Stimulated activated CD4-positive, alpha-beta T cell treated with anti-CD3 and anti-CD28 coated beads, Interleukin-1b, Interleukin-23, amount 100 ng/mL, for 24 hours (primary cell): ENCODE measurements at places on chromosomes 11 and 22.

- no peak for DNase-seq
Measured at GRCh38 chr11:61783717-61784505, 8.5 kb downstream of the TMEM258 start.

DNA sequence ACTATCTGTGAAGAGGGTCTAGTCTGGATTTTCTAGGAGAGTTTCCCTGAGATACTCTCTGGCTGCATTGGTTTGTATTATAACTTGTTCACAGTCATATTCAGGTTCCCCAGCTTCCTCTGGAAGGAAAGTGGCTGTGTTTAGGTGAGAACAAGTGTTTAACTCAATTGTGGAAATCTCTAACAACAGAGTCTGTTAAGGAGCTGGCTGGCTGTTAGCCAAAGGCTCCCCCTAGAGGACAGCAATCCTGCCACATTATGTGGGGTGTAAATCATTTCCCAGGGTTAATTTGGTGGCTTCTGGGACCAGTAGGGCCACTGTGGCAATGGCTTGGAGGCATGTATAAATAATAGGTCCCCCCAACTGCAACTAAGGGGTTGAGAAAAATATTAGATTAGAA lies 18.4 kb downstream of the MS4A6E start:
- DNase-seq: no peak

DNA sequence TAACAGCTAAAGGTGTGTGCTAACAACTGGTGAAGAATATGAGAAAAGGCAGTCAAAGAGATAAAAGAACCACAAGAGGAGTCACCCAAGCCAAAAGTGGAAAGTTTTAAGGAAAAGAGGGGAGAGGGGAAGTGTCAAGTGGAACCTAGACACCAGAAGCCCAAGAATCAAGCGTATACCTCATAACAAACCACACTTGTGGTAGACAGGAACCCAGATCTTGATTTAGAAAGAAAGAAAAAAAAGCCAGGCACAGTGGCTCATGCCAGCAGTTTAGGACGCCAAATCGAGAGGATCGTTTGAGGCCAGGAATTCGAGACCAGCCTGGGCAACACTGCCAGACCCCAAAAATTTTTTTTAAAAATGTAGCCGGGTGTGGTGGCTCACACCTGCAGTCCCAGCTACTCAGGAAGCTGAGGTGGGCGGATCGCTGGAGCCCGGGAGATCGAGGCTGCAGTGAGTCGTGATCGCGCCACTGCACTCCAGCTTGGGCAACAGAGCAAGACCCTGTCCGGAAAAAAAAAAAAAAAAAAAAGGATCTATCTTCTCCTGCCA lies 877 bp downstream of the SLC25A17 start:
- no peak for DNase-seq

DNA sequence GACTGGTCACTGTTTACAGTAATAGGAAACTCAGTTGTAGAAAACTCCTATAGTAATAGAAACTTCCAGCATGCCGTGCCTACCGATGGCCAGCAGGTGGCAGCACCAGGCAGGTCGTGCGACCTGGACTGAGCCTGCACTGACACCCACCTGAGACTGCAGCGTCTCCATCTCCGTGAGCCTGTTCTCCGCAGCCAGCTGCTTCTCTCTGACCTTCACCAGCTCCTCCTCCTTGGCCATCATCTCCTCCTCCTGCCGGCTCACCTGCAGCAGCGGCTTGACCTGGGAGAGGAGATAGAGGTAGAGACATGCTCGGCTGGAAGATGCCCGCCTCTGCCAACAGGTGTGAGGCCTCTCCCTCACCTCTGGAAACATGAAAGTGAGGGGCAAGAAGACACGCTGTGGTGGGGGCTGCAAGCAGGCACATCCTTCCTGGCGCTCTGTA lies 48.5 kb downstream of the APOL1 start:
- peak; percentile 68 for DNase-seq

DNA sequence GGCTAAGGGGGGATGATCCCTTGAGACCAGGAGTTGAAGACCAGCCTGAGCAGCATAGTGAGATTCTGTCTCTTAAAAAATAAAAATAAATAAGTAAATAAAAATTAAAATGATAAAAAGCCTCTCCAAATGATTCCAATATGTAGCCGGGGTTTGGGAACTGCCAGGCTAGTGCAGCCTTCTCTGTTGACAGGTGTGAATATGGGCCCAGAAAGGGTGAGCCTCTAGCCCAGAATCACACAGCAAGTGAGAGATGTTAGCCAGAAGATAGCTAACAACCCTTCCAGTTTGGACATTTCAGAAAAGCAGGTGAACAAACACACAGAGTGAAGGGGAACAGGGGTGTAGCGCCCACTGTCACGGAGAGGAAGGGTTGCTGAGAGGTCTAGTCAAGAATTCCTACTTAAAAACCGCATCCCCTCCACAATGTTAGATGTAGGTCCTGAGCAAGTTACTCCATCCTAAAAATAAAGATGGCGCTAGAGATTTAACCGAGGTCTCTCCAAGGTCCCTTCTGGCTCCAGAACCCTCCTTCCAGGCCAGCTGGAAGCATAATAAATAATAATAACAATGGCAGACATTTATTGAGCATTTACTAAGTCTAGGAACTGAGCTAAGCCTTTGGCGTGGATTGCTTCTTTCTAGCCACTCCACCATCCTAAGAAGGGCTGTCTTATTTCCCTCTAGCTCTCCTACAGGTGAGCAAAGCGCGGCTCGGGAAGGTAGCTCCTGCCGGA lies 51.6 kb downstream of the CYTH4 start:
- no peak for DNase-seq

GRCh38 chr22:26330971-26331625 lies 98.0 kb upstream of the ASPHD2 start:
- DNase-seq: peak; percentile 31

DNA sequence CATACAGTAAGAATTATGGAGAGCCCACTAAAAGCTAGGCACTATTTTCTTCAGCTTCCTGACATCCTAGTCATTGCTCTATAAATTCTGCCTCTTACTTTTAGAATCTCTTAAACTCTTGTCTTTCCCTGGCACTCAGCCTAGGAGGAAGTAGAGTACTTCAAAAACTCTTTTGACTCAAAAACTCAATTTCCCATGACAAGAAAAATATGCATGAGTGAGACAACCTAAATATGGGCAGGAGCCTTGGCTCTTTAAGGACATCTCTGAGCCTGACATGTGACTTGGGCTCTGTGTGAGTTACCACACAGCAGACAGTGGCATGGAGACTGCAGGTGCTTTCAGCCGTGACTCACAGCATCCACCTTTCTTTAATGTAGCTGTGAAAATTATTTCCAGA lies 97.5 kb upstream of the CCDC179 start:
- DNase-seq: no peak

GRCh38 chr22:25110846-25111578 lies 88.6 kb upstream of the CRYBB3 start:
- DNase-seq: peak; percentile 24

- no peak for DNase-seq
Measured at GRCh38 chr11:44574610-44575287, 9.3 kb downstream of the CD82 start.

DNA sequence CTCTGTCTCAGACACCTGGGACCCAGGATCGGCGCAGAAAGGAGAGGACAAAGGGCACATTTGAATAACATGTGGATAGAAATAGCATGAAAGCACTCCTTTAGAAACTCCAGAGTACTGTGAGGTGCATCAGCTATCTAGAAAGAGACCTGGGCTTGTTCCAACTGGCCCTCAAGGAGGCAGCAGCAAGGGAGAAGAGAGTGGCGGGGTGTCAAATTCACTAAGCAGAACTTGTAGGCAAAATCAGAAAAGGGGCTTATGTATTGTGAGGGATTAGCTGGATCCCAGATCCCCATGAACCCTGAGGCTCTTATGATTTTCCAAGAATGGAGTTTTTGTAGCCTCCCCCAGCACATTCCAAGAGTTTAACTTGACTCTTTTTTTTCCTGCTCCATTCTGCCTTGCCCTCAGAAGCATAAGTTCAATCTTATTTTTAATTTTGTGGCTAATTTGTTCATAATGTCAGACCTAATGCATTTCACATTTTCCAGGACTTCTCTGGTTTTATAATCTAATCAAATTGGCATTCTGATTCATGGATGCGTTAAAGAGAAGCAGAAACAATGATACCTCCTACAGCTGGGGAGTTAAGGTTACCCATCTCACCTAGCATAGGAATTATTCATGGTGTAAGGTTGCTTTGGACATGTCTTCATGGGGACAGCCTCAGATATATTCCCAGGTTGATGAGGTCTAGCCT lies 33.6 kb downstream of the USH1C start:
- DNase-seq: no peak

DNA sequence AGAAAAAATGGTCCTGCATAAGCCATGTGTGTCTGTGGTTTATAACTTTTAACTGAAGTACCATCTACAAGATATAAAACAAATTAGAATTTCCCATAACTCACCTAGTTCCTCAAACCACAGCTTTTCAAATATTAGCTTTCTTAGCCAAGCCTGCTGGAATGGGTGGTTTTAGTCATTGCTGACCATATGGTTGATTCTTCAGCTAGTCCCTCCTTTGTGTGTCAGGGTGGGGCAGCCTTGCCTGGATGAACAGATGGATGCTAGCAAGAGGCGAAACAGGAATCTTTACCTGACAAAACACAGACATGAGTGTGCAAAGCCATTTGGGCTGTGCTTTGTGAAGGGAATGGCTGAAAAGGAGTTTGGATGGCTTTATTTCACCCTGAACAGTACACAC lies 6.9 kb upstream of the B3GNT6 start:
- no peak for DNase-seq

DNA sequence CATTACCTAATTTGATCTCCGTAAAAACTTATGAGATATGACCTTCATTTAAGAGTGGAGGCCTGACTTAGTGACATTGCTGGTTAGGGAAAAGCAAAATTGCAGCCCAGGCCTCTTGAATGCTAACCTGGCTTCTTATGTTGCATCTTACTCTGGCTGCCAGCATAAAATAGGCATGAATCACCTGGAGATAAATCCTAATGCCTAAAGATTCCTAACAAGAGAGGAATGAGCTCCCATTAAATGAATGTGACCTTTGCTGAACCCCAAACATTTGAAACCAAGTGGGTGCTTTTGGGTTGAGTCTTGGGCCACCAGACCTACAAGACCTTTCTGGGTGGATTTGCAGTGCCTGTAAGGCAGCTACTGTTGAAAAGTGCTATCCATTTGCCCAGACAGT lies 1145.6 kb upstream of the TENM4 start:
- no peak for DNase-seq

DNA sequence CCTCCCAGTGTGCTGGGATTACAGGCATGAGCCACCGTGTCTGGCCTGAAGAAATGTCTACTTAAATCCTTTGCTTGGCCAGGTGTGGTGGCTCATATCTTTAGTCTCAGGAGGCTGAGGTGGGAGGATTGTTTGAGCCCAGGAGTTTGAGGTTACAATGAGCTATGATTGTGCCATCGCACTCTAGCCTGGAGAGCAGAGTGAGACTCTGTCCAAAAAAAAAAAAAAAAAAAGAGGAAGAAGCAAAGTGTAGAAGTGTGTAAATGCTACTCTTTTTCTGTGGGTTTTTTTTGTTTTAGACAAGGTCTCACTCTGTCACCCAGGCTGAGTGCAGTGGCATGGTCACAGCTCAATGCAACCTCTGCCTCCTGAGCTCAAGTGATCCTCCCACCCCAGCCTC lies 6.4 kb upstream of the ATG16L2 start:
- DNase-seq: no peak

DNA sequence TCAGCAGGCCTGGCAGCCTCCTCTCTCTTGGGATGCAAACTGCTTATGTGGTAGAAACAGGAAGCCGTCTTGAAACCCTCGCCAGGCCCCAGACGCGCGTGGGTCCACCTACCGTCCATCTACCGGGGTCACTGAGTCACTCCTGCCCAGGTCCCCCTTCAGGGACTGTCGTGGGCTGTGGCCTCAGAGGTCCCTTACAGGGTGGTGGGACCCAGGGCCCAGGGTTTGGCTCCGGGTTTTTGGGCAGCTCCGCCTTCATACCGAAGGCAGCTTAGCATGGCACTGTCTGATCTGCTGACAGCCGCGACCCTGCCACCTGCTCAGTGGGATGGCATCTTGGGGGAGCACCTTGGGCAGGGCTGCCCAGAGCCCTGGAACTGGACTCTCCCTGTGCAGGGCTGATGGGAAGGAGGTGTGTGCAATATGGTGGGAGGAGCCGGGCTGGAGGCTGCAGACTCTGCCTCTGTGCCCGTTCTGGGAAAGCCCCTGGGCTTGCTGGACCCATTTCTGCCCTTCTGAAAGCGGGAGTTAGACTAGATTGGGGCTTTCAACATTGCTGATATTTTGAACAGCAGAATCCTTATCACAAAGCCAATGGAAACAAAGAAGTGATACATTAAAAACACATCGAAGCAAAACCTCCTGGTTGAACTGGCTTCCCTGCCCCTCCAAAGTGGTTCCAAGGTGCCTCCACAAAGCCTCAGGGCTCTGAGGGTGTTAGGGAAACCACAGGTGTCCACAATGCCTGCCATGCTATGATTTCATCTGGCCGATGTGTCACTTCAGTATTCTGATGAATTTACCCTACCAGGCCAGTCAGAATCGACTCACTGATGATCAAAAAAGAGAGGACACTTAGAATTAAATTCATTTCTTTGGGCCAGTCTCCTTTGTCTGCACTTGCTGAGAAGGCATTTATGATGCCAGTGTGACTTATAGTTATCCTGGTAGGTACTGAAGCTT lies 316.5 kb downstream of the KIRREL3 start:
- no peak for DNase-seq

DNA sequence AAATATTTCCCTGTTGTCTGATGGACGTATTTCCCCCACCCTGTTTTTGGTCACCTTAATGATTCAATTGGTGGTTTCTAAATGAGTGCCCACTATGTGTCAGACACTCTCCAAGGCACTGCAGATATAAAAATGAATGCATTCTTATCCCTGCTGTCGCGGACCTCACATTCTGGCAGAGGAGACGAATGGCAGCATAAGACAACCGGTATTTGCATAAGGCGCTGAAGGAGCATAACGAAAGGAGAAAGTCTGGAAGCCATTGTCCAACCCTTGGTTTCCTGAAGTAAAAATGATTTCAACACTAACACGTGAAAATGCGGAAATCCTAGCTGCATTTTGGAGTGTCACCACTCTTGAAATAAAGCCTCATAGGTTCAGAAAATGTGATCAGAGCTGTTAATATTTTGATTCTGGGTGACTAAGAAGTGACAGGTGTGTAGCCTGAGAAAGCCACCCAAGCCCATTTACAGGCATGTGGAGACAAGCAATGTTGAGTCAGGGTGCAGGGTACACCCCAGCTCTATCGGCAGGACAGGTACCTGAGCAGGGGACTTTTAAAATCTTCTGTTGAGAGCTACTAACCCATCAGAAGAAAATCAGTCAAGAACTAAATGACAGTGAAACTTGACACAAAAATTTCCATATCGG lies 10.1 kb upstream of the GAB2 start:
- DNase-seq: no peak

- no peak for DNase-seq
Measured at GRCh38 chr11:72084076-72084475, 3.4 kb downstream of the LRRC51 start.

DNA sequence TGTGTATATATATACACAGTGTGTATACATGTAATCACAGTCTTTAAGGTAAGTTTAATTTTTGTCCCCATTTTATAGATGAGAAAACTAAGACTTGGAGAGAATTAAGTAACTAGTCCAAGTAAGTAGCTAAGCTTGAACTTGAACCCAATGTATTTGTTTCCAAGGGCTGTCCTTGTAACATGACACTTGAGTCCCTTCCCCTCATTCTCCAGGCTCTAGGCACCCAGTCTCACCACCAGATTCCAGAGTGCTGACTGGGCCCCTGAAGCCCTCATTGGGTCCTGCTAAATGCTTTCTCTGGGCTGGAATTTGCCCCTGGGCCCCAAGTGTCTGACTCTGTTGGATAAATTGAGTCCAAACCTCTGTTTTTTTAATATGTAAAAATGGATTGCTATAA lies 45.5 kb downstream of the ADM start:
- no peak for DNase-seq

- DNase-seq: no peak
Measured at GRCh38 chr11:20589796-20590195, 9.6 kb upstream of the SLC6A5 start.

- DNase-seq: no peak
Measured at GRCh38 chr11:102208835-102209234, 98.6 kb downstream of the YAP1 start.
